ENCODE measurements at places on chromosomes 2 and 18.

- no peak for DNase-seq
These were observed 304.5 kb downstream of the SLC8A1 start for GRCh38 chr2:40147360-40147759.

- DNase-seq = no peak
These were observed 30.7 kb downstream of the XRCC5 start for GRCh38 chr2:216139884-216140283.

DNA sequence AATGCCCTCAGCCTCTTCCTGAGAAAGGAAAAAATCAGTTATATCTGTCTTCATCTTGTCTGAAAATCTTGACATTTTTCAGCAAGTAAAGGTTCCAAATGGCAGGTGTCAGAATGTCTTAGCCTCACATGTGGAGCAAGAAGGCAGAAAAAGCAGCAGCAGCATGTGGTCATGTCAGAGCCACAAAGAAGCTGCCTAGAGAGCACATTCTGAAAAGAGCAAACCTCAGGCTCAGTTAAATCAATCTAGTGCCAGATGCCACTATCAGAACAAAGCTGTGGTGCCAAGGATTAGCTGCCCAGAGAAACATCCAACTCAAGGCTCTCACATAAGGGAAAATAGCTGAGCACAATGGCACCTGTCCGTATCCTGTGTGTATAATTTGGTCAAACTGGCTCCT is 105.9 kb downstream of the SRBD1 start:
- DNase-seq = no peak

GRCh38 chr18:57410749-57411148 is 24.4 kb upstream of the ONECUT2 start:
- no peak for DNase-seq

- peak; percentile 32 for DNase-seq
These were observed 21.6 kb downstream of the TRPM8 start for GRCh38 chr2:233938676-233939370.

DNA sequence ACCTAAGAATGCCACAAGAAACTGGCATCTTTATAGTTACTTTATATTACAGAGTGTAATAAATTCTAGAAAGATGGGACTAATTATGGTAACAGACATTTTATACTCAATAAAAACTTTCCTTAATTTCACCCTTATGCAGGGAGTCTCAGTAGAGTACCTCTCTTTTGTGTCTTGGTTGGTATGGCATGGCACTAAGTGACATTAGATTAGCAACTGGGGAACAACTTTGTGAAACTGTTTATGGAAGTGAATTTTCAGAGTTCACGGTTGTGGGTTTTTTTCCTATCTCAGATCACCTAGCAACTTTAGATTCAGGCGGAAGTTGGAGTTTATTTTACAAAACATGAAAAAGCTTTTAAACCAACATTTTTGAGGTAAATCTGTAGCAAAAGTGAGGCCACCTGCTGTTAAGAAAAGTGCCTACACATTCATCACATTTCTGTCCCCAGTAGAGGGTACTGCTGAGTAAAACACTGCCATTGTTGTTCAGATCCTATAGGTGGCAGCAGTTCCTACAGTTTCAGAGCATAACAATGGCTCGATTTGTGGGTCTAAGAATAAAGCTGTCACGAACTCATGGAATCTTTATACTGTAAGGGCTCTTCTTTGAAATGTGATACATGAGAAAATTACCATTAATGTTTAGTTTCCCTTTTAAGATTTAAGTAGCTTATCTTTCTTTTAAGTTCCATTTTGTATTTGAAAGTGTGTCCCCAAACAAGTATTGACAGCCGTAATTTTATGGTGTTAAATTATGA is 117.6 kb downstream of the CAMKMT start:
- DNase-seq = peak; percentile 21

GRCh38 chr2:172228177-172228808 is 125.6 kb upstream of the DLX2 start:
- DNase-seq = no peak

DNA sequence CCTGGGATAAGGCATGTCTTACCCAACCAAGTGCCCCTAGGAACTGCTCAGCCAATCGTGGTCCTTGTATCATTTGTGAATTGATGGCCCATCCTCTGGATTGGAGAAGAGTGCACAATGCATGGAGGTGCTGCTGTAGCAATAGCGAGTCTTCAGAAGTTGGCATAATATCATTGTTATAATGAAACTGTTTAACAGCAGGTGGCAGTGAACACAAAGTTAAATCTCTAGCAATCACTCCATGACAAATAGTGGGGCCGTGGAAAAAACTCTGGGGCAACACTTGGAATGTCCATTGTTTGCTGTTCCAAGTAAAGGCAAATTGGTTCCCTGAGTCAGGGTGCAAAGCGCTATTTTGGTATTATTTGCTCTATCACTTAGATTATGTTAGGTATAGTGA is 11.4 kb downstream of the REG1A start:
- DNase-seq = no peak

- no peak for DNase-seq
These were observed 33.2 kb upstream of the CYTIP start for GRCh38 chr2:157476953-157477709.

- DNase-seq = no peak
These were observed 39.3 kb downstream of the RAB10 start for GRCh38 chr2:26072925-26073768.

- DNase-seq = no peak
These were observed 72.0 kb downstream of the DOCK10 start for GRCh38 chr2:224970311-224970710.

- DNase-seq = no peak
These were observed 215.7 kb downstream of the DYSF start for GRCh38 chr2:71669058-71669456.

DNA sequence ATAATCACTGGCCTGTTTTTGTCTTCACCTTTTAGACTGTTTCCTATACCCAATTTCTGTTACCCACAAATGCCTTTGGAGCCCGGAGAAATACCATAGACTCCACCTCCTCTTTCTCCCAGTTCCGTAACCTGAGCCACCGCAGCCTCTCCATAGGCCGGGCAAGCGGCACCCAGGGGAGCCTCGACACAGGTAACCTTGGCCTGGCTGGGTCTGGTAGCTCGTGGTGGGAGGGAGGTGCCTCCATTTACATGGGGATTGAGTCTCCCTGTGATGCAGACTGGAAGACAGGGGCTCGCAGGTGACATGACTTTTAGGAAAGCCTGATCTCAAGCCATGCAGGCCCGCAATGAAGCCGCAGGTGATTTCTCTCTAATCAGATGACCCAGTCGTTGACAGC is 100.6 kb downstream of the CABLES1 start:
- DNase-seq = no peak

- DNase-seq = no peak
These were observed 39.8 kb downstream of the IWS1 start for GRCh38 chr2:127486247-127487058.

GRCh38 chr2:119638685-119639554 is 40.1 kb upstream of the TMEM177 start:
- DNase-seq = peak; percentile 34

DNA sequence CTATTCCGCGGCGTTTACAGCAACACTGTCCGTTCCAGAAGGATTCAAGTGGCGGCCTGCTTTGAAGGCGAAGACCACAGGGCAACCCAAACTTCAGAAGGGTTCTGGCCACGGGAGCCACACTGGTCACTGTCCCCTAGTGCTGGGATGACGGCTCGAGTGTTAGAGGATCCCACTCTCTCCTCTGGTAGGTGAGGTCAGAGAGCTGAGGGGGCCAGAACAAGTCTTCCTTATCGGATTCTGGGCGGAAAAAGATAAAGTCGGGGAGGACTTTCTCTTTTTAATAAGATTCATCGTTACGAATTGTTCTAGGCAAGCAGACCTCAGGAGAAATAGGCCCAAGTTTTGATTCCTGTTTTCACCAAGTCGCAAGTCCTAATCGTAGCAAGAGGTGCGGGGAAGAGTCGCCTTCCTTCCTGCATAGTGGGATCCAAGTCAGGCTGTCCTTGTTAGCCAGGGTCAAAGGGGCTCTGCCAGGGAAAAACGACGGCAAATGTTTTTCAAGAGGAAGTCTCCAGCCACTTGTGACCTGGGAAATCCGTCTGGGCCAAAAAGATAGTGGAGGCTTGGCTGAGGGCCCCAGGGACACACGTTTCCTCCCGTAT is 864 bp upstream of the MYL12A start:
- DNase-seq = no peak

DNA sequence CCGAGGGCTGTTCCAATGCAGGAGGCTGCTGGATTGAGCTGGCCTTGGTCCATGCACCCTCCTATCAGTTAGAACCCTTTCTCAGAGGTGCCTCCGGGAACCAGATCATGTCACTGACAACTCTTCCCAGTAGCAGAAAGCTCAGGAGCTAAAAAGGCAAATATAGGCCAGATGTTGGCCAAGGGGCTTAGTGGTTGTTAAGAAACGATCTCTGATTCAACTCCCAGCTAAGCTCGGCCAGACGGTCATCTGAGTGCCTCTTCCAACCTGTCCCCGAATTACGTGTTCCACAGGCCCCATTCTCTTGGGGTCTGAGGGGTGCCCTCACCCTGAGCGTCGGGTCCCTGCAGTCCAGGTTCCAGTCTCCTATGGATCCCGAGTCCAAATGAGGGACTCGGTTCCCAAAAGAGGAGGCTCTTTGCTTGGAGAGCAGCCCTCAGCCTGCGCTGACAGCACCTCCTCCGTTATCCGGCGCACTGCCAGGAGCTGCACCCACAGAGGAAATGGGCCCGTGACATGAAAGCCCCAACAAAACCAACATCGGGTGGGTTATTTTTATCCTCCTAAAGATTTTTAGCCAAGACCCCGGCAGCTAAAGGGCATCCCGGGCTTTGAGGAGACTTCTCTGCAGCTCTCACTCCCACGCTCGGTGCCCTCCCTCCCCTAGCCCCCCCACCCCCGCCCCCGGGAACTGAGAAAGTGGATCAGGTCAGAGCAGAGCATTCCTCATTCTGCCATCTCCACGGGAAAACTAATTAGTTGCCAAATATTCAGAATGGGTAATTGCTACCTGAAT is 106.6 kb upstream of the ID2 start:
- DNase-seq = no peak

- DNase-seq = no peak
These were observed 29.4 kb upstream of the RTTN start for GRCh38 chr18:70234667-70235459.

- DNase-seq = no peak
These were observed 46.1 kb upstream of the MGAT4A start for GRCh38 chr2:98777076-98777475.

Data from D721Med (cell line).